ENCODE measurements at places on chromosomes 7 and 10.

GRCh38 chr7:2353113-2353935 is 1.3 kb upstream of the EIF3B start:
- DNase-seq, result no peak

GRCh38 chr10:69792341-69792740 is 9.4 kb upstream of the COL13A1 start:
- DNase-seq, result no peak

DNA sequence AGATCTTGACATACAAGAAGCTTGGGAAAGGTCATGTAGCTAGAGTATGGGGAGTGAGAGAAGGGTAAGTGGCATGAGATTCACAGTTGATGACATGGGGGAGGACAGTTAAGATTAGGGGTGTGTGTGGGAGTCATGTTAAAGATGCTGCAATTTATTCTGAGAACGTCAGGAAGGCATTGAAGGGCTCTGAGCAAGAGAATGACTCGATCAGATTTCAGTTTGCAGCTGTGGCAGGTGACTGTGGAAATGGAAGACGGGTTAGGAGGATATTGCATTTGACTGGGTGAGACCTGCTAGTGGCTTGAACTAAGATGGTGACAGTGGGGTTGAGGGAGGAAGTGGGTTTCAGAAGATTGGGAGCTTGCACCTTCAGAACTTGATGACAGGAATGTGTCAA is 5.6 kb downstream of the CDC123 start:
- DNase-seq, result no peak

DNA sequence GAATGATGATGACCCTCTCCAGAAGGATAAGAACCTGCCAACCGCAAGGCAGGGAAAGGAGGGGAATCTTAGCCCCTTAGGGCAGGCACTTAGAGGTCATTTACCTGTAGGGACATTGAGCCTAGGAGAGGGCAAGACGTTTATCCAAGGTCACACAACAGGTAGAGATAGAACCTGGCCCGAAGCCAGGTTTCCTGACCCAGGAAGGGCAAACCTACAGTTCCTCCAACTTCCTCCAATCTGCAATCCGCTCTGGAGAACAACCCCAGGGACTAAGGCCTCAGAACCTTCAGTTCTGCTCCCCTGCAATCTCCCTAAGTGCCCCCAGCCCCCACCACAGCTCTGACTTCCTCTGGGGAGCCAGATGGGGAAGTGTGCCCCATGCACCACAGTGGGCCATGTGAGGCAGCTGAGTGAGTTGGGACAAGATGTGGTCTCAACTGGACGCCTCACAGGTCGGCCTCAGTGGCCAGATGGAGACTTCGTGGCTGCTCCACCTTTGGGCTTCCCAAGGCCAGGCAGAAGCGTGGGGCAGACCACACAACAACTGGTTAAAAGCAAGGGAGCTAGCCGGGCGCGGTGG is 1.4 kb upstream of the PSAP start:
- no peak for DNase-seq

GRCh38 chr10:99431190-99431760 is 851 bp upstream of the GOT1 start:
- DNase-seq, result no peak

DNA sequence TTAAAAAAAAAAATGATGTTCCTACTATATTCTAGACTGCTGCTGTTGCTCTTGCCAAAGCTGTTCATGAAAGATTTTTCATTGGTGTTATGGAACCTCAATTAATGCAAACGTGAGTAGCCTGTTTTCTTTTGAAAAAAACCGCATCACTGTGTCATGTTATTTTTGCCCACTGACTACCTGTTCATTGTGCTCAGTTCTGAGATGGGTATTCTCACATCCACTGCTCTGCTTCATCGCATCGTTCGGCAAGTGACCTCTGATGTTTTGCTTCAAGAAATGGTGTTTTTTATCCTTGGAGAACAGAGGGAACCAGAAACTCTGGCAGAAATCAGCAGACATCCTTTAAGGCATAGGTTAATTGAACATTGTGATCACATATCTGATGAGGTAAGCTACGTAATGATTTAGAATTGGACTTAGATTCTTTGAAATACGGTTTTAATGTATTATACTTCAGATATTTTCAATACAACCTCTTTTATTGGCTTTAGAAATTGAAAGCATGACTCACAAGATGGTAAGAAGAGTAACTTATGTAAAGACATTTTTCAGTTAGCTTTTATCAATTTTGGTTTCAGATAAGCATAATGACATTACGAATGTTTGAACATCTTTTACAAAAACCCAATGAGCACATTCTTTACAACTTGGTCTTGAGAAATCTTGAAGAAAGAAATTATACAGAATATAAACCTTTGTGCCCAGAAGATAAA is 24.6 kb downstream of the FHIP2A start:
- DNase-seq, result no peak

DNA sequence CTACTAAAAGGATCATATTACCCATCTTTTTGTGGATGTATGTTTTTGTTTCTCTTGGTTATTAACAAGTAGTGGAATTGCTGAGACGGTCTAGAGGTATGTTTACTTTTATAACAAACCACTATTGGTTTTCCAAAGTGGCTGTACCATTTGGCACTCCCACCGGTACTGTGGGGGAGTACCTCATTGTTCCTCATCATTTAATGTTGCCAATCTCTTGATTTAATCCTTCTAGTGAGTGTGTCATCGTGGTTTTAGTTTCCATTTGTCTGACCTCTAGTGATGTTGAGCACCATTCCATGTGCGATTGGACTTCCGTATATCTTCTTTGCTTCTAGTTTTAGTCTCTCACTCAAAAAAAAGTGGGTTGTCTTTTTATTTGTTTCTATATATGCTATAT is 50.4 kb downstream of the RBM33 start:
- no peak for DNase-seq

- no peak for DNase-seq
Measured at GRCh38 chr10:114544045-114544659, 113.9 kb downstream of the ABLIM1 start.

DNA sequence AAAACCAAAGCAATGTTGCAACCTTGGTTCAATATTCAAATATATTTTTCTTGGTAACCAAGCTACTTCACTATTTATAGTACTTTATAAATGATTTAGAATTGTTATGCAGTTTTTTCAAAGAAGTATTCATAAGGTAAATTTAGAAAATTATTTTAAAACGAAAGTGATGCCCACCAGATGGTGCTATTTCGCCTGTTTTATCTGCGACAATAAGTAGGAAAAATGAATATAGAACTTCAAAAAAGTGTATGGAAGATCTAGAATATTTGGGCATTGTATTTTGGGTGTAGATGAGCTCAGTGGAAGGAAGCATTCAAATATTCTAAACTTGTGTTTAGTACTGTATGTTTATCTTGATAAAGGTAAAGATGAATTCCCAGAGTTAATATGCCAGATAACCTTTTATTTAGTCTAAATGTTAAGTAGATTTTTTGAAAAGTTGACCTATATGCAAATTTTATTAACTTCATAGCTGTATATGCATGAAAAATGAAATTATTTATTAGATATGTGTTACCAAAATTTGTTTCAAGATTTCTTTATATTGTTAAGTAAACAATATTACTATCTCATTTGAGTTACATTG is 93.2 kb downstream of the ADK start:
- DNase-seq, result no peak

GRCh38 chr7:1536455-1536742 is 5.9 kb downstream of the MAFK start:
- DNase-seq, result no peak

GRCh38 chr7:159075563-159076238 is 69.0 kb downstream of the VIPR2 start:
- DNase-seq, result peak; percentile 73

DNA sequence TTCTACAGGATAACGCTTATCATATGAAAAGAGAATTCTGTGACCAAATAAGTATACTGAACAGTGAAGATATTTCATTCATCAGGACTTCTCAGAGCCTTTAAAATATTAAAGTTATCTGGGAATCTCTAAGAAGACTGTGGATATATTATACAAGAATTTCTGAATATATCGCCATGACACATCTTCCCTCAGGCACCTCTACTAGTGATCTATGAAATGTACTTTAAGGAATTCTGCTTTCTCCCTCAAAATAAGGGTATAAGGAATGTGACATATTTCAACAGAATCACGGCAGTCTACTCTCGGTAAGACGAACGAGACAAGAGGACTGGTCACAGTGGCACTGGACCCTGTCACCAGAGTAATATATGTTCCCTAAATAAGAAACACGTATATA is 504.2 kb upstream of the PHF14 start:
- DNase-seq, result no peak

- DNase-seq, result no peak
Measured at GRCh38 chr7:30114536-30115238, 20.1 kb upstream of the MTURN start.

GRCh38 chr7:101818287-101819071 is 1.1 kb downstream of the CUX1 start:
- DNase-seq, result no peak

- DNase-seq, result no peak
Measured at GRCh38 chr10:6108631-6109443, 20.0 kb downstream of the RBM17 start.

All from osteocyte (in vitro differentiated cells).